Stimulated activated CD8-positive, alpha-beta memory T cell treated with anti-CD3 and anti-CD28 coated beads, Interleukin-7, amount 100 ng/mL, for 24 hours (primary cell): ENCODE measurements at places on chromosomes 16 and 17.

- no peak for DNase-seq
Observed at GRCh38 chr17:66451188-66452149, 149.1 kb downstream of the PRKCA start.

GRCh38 chr17:14940938-14941265 lies 324.2 kb downstream of the PMP22 start:
- no peak for DNase-seq

DNA sequence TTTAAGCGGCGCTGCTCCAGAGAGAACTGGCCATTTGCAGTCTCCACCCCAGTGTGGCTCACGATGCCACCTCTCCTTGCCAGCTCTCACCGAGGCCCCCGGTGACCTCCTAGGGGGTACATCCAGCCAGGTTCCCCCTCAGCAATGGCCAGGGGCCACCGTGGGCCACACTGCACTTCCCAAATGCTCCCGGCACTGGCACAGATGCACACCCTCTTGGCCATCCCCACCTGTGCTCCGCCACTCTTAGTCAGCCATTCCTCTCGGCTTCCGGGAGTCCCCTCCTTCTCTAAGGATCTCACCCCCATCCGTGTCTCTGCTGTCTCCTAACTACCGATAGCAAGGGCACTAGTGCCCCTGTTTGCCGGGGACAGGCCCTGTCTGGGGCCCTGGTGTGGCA lies 25.8 kb downstream of the MLYCD start:
- DNase-seq, result no peak

GRCh38 chr17:35291802-35292201 lies 48.9 kb downstream of the SLFN5 start:
- no peak for DNase-seq

- no peak for DNase-seq
Observed at GRCh38 chr17:82664701-82665182, 16.5 kb upstream of the WDR45B start.

DNA sequence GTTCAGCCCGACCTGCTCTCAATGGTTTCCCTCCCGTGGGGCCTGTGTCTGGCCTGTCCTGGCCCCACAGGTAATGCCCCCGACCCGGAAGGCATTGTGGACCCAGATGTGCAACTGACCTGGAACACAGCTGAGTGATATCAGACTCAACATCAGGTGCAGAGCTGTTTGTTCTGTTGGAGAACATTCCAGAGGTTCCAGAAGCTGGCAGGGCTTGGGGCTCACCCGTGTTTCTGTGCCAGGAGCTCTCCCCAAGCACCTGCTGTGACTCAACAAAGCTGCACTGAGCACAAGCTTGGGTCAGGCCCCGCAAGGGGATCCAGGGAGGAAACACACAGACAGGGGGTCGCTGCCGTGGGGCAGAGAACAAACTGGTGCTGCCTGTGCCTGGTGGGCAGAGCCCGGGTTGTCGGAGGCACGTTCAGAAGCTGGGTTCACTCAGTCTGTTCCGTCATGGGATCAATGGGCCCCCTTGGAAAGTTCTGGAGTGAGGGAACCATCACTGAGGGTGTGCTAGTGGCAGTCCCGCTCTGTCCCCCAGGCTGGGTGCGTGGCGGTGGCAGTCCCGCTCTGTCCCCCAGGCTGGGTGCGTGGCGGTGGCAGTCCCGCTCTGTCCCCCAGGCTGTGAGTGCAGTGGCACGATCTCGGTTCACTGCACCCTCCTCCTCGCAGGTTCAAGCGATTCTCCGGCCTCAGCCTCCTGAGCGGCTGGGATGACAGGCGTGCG lies 22.1 kb downstream of the HS3ST6 start:
- no peak for DNase-seq

DNA sequence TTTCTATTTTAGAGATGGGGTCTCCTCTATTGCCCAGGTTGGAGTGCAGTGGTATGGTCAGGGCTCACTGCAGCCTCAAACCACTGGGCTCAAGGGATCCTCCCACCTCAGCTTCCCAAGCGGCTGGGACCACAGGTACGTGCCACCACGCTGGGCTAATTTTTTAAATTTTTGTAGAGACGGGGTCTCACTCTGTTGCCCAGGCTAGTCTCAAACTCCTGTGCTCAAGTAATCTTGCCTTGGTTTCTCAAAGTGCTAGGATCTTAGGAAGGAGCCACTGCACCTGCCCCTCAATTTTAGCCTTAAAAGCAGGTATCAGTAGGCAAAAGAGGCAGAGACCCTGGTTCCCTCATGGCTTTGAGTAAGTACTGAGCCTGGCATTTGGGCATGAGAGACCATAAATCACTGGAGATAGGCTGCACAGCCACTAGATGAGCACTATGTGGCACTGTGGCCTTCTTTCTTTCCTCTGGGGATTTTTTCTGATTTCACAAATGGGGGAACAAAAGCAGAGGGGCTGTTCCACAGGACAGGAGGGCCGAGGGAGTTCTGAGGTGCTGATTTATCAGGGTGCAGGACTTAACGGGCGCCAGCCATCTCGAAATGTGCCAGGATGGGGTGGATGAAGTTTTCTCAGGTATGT lies 82.2 kb downstream of the PLXDC1 start:
- no peak for DNase-seq

GRCh38 chr16:31277659-31278260 lies 18.0 kb downstream of the ITGAM start:
- no peak for DNase-seq

DNA sequence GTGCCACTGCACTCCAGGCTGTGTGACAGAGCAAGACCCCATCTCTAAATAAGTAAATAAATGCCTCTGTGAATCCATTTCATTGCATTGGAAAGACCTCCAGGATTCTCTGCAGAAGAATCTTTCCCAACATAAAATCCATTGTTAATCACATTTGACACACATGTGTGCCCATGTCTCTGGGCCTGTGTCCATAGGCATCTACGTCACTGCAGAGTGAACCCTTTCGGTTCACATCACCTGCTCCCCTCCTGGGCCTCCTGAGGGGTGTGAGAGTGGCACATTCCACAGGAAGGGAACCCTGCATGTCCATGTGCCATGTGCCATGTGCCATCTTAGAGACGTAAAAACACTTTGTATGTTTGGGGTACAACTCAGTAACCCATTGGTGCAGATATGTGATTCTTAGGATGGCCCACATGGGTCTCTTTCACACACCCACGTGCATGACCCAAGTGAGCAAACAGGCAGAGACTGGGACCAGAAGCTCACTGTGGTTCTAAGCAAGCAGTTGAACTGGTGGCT lies 427.5 kb downstream of the MAF start:
- no peak for DNase-seq

- no peak for DNase-seq
Observed at GRCh38 chr16:3482659-3483241, 12.5 kb downstream of the C16orf90 start.

- no peak for DNase-seq
Observed at GRCh38 chr17:76082326-76083251, 3.6 kb downstream of the ZACN start.
